ENCODE measurements at places on chromosomes 16 and 17. TPM values are rescaled to one million over a fixed set of nuclear protein-coding genes. Genes with fewer than 3 reads are reported as not detected.

DNA sequence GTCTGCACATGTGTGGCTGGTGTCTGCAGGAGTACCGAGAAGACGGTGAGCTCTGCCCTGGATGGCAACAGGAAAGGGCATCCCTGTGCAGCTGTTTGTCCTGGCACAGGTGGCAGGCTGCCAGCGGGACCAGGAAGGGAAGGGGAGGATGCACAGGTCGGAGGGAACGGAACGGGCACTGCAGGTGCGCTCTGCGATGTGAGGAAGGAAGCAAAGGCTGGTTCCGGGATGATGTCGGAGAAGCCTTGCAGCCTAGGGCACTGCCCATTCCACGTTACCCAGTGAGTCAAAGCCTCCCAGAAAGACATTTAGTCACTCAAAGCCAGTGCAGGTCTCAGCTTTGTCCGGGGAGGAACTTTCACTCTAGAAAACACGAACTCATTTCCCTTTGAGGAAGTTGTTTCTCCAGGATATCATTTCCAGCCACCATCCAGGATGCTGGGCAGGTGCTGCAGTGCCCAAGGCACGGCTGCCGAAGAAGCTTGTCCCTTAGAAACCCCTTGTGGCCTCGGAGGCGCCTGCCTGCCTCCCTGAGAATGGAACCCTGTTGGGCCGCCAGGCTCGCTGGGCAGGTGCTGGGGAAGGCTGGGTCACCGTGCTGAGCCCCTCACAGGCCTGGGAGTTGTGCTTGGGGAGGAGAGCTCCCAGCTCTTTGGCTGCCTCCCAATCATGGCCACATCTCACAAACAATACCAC lies 4.5 kb upstream of the TMEM235 start:
- DNase-seq: no peak

DNA sequence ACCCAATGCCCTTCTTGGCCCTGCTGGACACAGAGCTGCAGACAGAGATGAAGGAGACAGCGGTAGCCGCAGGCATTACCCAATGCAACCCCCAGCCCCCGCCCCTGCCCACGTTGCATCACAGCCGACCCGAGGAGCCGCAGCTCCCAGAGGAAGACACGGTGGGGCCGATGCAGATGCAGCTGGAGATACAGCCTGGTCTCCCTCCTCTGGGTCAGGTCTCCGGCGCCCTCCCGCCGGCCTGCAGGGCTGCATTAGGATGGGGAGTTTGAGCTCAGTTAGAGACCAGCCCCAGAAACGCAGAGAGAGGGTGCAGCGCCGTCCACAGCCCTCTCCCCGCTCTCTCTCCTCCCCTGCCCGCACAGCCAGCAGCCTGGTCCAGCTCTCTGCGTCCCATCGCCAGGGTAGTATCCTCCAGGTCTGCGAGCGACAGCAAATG lies 19.4 kb upstream of the UBE2I start:
- DNase-seq: no peak

GRCh38 chr16:85539084-85539483 lies 74.0 kb upstream of the GSE1 start:
- no peak for DNase-seq

DNA sequence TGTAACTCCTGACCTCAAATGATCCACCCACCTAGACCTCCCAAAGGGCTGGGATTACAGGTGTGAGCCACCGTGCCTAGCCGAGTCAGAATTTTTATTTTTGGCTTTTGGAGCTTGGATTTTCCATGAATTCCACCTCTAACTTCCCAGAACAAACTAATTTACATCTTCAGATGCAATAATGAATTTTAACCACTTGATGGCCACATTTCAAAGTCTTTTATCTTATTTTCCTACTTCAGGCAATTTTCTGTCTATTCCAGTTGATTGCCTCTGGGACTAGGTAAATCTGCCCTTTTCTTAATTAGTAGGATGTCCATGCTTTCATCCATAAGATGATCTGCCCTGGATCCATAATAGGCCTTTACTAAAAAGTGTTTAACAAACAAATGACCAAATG lies 156.4 kb upstream of the ANKFN1 start:
- no peak for DNase-seq

- no peak for DNase-seq
Measured at GRCh38 chr17:21041741-21042457, 912 bp downstream of the USP22 start.

INPP5K gene
- 10.7 TPM for total RNA-seq

DNA sequence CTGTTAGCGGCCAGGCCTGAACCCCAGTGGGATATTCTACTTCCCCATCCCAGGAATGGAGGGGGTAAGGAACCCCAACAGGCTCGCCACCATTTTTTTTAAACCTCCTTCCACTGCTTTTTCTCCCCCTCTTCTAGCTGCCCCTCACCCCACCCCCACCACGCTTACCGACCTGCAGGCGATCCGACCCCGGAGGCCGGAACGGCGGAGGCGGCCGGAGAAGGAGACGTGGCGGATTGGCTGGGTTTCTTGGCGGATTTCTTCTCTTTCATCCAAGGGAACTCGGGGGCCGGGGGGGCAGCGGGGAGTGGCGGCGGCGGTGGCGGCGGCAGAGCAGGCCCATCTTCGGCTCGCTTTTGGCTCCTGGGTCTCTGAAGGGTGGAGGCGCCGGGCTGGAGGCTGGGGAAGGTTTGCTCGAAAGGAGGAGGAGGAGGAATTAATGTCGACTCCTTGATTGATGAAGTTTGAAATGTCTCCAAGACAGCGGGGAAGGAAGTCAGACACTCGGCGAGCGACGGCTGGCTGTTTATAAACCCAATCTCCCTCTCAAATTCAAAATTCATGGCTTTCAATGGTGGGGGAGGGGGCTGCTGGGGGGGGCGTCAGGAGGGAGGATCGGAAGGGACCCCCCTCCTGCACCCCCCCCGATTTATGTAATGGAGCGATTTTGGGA lies 424 bp downstream of the HOXB2 start:
- DNase-seq: no peak

DNA sequence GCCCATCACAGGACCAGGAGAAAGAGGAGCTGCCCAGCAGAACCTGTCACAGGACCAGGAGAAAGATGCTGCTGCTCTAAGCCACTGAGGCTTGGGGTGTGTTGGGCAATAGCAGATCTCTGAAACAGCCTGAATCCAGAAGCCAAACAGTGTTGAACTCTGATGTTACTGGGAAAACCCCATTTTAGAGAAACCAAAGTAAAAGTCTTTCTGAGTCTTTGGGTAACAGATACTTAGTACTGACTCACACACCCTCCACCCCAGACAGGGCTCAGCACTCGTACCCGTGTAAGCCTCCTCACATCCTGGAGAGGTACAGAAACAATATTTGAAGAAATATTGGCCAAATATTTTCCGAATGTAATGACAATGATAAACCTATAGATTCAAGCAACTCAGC lies 82.8 kb upstream of the GNG13 start:
- DNase-seq: no peak

DNAJC7 gene
- 66.8 TPM for total RNA-seq

GRCh38 chr17:67569873-67570272 lies 147.9 kb upstream of the NOL11 start:
- no peak for DNase-seq

GRCh38 chr16:88334778-88335720 lies 47.7 kb upstream of the ZNF469 start:
- no peak for DNase-seq

GRCh38 chr16:78962457-78962929 lies 638.0 kb downstream of the MAF start:
- DNase-seq: no peak

DNA sequence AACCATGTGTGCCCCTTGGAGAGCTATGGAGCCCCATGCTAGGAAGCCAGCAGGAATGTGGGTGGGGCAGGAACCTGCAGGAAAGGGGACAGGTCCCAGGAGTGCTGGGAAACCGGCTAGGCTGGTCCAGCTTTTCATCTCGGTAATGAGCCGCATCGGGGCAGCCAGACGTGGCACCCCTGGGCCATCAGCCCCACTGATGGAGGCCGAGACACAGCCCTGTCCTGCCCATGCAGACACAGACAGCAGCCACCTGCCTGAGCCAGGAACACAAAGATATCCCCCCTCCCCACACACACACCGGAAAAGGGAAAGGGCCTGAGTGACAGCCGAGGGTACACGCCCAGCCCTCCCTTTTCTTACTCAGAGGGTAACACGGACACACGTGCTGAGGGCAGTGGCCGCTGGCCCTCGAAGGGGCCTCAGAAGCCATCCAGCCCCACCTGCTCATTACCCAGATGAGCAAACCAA lies 18.1 kb downstream of the PPL start:
- DNase-seq: no peak

- no peak for DNase-seq
Measured at GRCh38 chr16:89290887-89291286, 73.4 kb downstream of the ZNF778 start.

GRCh38 chr16:84277244-84277823 lies 17.3 kb upstream of the WFDC1 start:
- no peak for DNase-seq

- DNase-seq: no peak
Measured at GRCh38 chr17:81400154-81400977, 5.1 kb downstream of the BAHCC1 start.

GRCh38 chr17:79279320-79279719 lies 204.7 kb downstream of the ENGASE start:
- no peak for DNase-seq

GRCh38 chr17:59845595-59846393 lies 46.9 kb downstream of the TUBD1 start:
- peak; percentile 92 for DNase-seq

Measured in epithelial cell of proximal tubule (primary cell).